ENCODE measurements at places on chromosomes 4 and X.

GRCh38 chrX:10685923-10686595 is 65.7 kb upstream of the MID1 start:
- no peak for DNase-seq

- no peak for DNase-seq
Observed at GRCh38 chrX:117325706-117326105, 790.9 kb downstream of the KLHL13 start.

- DNase-seq: no peak
Observed at GRCh38 chr4:2142630-2143427, 83.7 kb downstream of the NAT8L start.

GRCh38 chr4:158190718-158191117 is 17.9 kb upstream of the GASK1B start:
- no peak for DNase-seq

DNA sequence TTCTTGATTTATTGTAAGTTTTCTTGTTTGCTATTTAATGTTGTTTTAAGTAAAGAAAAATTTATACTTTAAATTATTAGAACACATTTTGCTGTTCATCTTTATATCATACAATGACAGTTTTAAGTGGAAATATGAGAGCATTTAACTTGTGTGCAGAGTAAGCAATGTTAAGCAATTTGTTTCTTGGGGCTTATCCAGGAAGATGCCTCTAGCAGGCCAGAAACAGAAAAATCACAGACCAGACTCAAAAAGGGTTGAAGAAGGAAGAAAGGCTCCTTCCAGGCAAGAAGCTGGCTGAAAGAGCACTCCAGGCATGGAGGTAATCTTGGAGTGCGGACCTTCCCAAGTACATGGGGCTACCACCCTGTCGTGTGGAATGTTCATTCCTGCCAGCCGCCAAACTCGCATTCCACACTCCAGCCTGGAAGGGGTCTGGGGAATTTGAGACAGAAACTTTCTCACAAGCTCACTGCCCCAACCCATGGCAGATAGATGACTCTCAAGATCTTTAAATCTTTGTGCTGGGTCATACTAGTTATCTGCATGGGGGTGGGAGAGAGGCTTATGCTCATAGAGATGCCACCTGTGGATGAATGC is 1521.3 kb upstream of the AGA start:
- no peak for DNase-seq

GRCh38 chr4:61545902-61546480 is 345.9 kb downstream of the ADGRL3 start:
- no peak for DNase-seq

DNA sequence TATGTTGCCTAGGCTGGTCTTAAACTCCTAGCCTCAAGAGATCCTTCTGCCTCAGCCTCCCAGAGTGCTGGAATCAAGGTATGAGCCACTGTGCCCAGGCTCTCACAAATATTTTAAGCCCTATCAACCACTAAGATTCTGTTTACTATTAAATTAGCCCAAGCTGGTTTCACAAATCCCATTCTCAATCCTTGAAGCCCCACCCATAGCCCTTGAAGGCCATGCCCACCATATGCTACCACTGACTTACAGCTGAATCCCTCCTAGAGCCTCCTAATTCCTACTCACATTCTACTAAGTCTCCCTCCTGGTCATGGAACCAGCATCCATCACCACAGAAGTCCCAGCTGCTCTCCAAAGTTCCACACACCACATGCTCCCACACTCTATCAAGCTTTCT is 9.7 kb downstream of the GRIPAP1 start:
- no peak for DNase-seq

- DNase-seq: no peak
Observed at GRCh38 chr4:173332021-173332487, 2.1 kb downstream of the HMGB2 start.

GRCh38 chr4:111066001-111066400 is 443.1 kb upstream of the PITX2 start:
- no peak for DNase-seq

GRCh38 chrX:44432641-44433040 is 89.2 kb upstream of the EFHC2 start:
- no peak for DNase-seq

- no peak for DNase-seq
Observed at GRCh38 chr4:179097741-179098140, 1655.5 kb upstream of the AGA start.

DNA sequence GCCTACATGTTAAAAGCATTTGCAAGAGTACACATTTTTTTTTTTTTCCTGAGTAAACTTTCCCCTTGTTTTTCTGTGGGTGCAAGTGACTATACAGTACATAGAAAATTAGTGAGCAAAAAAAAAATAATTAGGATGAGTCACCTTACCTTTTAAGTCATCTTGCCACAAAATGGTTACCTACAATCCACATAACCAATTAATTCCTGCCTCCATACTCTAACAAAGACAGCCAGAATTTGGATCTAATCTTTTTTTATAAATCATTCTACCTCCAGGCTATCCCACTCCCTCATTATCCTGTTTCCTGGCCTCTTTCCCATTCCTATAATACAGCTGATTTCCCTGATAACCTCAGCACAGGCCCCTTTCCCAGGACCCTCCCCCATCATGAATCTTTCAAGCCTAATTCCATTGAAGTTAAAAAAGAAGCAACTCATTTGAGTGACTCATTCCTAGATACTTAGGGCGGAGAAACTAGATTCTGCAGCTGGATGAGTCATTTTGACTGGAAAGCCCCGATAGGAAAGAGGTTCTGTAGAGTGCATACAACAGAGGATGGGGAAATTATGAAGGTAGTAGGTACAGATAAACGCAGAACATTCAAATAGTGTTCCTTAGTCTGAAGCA is 128.2 kb downstream of the C4orf51 start:
- no peak for DNase-seq

DNA sequence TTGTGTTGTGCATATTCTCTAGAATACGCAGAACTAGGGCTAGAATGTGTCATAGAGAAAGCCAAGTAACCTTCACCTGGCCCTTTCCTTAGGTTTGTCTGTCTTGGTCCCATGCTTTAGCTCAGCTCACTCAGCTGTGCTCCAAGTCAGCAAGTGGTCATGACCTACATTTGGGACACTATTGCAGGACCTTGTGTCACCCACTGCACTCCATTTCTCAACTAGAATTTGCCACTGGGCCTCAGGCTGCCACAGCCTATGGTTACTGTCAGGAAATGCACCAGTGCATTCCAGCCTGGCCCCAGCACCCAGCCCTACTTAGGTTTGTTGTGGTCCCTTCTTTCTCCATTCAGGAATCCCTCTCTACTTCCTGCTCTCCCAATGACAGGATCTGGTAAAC is 7.7 kb upstream of the FGG start:
- no peak for DNase-seq

DNA sequence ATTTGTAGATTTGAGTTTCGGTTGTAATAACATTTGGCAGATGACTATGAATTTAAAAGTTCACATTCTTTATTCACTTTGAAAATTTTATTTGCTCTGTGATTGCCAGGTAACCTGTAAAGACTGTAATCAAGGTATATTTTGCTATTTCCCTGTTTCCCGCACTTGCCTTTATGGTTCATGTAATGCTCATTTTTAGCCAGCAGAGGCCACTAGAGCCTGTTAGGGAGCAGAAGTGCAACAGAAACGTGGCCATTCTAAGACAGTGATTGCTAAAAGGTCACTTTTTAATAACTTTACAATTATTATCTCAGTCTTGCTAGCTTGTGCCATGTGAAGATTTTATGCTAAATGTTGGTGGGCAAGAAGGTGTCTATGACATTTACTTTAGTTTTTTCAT is 12.4 kb downstream of the YIPF6 start:
- DNase-seq: no peak

GRCh38 chrX:18898492-18898891 is 85.4 kb downstream of the PHKA2 start:
- DNase-seq: no peak

GRCh38 chrX:109952985-109953905 is 49.7 kb upstream of the TMEM164 start:
- no peak for DNase-seq

- DNase-seq: no peak
Observed at GRCh38 chrX:77415161-77415560, 32.0 kb upstream of the FGF16 start.

- peak; percentile 63 for DNase-seq
Observed at GRCh38 chr4:125315576-125316400, 1.0 kb downstream of the FAT4 start.

DNA sequence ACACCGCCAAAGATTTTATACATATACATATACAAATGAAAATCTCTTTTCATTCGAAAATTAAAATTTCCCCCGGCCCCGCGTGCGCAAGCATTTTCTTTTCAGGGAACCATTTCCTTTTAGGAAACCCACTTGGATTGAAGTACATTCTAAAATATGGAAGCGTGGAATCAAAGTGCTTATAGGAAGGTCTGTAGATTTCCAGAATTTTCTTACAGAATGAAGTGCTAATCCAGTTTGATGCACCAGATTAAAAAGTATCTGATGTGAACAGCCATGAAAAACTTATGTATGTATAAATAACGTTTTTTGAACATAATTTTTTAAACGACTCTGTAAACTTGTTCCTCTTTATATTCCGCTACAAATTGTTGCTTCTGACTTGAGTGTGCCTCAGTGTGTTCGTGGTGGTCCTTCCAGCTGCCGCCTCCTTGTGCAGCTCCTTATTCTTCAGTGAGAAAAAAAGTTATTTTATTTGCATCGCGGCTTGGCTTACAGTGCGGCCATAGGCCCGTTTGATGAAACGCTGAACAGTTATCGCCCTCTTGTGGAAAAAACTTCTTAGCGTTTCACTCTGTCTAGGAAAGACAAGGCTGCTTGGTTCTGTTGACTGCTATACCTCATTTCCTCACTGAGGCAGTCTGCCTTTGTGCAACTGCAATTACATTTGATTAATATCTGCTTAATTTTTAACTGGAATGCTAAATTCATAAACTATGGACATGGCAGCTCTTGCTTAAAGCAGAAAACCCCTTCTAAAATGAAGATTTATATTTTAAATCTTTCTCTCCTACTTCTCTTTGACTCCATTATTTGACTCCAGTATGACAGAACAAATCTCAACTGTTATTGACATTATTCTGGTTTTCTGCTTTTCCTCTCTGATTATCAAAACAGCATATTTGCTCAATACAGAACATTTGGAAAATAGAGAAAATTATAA is 4.7 kb upstream of the NKX6-1 start:
- no peak for DNase-seq

- DNase-seq: no peak
Observed at GRCh38 chrX:154019061-154019621, 561 bp downstream of the IRAK1 start.

- DNase-seq: no peak
Observed at GRCh38 chrX:64570204-64570603, 175.0 kb upstream of the MTMR8 start.

- no peak for DNase-seq
Observed at GRCh38 chr4:79688691-79689090, 280.7 kb upstream of the GK2 start.

DNA sequence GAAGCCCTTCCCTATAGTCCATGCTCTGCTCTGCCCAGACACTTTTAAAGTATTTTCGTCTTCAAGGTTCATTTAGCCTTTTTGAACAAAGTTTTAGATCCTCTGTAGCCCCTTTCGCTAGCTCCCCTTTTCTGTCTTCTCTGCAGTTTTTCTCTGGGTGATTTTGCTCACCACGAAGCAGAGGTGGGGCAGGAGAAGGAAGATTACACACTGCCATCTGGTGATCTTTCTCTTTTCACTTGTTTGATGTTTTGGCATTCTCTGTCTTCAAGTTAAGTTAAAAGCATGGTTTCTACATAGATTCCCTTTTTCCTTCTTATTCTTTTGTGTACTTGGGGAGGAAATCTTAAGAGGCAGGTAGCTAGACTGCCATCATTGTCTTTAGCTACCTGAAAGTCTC is 43.9 kb downstream of the CC2D2A start:
- DNase-seq: no peak

- DNase-seq: no peak
Observed at GRCh38 chr4:49221209-49221608, 235.1 kb downstream of the CWH43 start.

DNA sequence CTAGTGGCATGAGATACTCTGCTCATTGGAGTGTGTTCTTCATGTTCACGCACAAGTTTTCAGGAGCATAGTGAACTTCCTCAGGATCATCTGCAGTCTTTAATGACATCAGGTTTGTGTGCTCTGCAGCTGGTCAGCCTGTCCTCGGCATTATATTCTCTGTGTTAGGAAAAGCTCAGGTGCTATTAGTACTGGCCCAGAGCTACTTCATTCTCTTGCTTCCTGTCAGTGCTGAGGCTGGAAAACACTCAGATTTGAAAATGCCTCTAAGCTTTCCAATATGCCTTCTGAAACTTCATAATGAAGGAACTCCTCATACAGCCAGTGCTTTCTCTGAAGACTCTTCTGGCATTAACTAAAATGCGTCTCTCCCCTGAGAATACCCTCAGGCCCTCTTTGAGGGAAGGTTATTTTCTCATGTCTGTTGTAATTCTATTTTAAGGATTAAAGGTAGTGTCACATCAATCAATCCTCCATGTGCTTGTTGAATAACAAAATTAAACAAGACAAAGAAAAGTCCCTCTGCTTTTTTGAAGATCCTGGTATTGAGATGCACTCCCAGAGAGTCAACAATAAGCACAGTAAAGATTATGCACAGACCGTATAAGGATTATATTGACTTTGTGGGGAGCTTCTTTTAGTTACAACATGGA is 666.4 kb downstream of the ADGRL3 start:
- DNase-seq: no peak

DNA sequence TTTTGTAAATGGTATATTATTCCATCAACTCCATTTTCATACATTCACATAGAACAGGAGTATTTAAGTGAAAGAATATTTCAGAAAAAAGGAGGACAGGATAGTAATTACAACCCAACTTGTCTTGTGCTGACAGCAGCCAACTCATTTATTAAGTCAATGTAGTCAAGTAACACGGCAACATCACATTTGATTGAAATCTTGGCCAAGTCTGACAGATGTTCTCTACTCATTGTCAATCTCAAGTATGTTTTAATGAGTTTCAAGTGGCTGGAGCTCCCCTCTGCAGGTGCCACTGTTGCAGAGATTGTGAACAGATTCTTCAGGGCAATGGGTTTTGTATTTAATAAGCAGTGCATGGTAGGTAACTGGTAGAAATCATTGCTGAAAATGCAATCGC is 332.5 kb downstream of the C4orf33 start:
- no peak for DNase-seq

DNA sequence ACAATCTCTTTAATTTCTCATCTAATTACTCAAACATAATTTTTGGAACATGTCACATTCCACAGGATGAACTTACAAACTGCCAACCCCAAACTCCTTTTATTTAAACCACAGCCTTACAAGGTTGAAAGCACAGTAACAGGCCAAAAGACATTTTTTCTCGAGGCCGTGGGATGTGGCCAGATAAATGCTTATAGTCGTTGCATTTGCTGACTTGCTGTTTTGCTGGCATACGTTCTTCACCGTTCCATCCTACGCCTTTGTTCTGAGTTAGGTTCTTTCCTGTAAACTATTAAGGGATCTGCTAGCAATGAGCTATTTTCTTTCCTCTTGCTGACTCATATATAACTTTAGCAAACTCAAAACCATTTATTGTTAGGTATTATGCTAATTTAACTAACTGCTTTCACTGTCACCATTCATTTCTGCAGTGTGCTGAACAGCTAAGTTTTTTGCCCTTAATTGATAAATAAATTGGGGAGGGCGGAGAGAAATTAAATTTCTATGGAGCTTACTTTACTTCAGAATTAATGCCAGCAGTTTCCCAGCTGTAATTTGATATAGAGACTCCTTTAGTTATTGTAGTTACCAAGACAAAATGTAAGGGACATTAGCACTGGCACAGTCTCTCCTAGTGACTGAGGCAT is 135.1 kb upstream of the PACRGL start:
- no peak for DNase-seq

- peak; percentile 47 for DNase-seq
Observed at GRCh38 chrX:148363471-148364235, 136.8 kb upstream of the AFF2 start.

- no peak for DNase-seq
Observed at GRCh38 chr4:153502584-153502983, 36.4 kb downstream of the TMEM131L start.
